ENCODE measurements at places on chromosomes 13 and 19. TPM values are rescaled to one million over a fixed set of nuclear protein-coding genes. Genes with fewer than 3 reads are reported as not detected.

The PPP2R1A gene
- 173 TPM for total RNA-seq

The ZFP82 gene
- 5.0 TPM for total RNA-seq

The ETV2 gene
- 0.28 TPM for total RNA-seq

- peaks cover 2% of the 10 kb centered on the region for H3K4me1 ChIP-seq
- H3K4me3 ChIP-seq = no peak overlapping the region
- peaks cover 23% of the 10 kb centered on the region for H3K36me3 ChIP-seq
- H3K27ac ChIP-seq = no peak overlapping the region
- DNase-seq = no peak
These were observed 6.2 kb downstream of the ARRDC2 start for GRCh38 chr19:18014197-18014596.

DNA sequence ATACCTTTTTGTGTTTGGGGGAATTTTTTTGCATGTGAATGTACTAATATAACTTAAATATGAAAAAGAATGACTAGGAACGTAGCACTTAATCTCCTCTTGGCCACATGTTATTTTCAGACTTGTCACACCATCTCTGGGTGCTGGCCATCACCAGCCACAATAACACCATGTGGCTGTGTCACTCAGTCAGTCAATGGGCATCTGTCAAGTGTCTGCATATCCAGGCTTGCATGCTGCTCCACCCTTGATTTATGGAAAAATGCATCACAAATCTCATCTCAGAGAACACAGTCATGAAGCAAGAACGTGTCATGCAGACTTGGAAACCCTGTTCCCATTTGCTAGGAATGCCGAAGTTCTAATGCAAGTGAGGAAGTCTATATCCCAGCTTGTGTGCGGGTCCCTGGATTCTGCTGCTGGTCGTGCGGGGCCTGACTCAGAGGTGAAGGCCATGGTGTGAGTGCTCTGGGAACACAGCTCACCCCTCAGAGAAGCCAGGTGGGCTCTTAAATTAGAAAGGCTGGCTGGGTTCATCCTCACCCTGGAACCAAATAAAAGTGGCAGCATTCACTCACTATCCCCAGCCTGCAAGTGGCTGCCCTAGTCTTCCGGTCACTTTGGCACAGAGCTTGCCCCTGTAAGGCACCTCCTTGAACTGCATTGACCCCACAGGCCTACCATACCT is 53.6 kb upstream of the ARHGEF7 start:
- H3K27me3 ChIP-seq = peaks cover 15% of the 10 kb centered on the region
- no peaks in the 10 kb centered on the region for H3K36me3 ChIP-seq
- H3K4me3 ChIP-seq = no peak overlapping the region
- H3K4me1 ChIP-seq = no peaks in the 10 kb centered on the region
- H3K27ac ChIP-seq = no peak overlapping the region
- DNase-seq = no peak
